D721Med (cell line): ENCODE measurements at places on chromosomes 2 and 18.

DNA sequence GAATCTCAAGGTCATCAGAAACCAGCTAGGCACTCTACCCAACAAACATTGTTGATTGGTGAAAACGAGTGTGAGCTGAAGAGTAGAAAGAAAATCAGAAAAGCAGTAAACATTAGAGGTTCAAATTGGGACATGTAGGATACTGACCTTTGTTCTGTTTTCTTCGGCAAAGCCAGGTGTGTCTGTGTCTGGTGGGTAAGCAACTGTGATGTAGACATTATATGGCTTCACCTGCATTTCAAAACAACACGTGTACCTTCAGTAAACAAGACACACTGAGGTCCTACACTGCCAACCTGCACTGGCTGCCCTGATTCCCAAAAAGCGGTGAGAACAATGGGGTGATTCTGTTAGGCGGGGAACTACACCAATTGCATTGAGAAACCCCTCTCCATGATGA is 22.7 kb downstream of the KDSR start:
- DNase-seq: no peak

DNA sequence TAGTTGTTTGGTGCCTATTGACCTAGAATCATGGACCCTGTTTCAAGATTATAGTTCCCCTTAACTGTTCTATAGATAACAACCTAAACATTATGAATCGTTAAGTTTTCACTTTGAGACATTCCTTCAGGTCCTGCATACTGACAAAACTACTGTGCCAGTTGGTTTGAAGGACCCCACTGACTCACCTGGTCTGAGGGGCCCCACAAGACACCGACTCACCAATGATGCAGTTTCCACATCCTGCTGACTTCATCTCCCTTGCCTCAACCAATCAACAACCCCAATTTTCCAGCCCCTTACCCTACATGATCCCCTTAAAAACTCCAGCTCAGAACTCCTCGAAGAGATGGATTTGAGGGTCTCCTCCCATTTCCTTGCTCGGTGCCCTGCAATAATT is 89.6 kb upstream of the CCDC141 start:
- DNase-seq: no peak

- no peak for DNase-seq
Observed at GRCh38 chr2:231362555-231363184, 32.8 kb upstream of the B3GNT7 start.

DNA sequence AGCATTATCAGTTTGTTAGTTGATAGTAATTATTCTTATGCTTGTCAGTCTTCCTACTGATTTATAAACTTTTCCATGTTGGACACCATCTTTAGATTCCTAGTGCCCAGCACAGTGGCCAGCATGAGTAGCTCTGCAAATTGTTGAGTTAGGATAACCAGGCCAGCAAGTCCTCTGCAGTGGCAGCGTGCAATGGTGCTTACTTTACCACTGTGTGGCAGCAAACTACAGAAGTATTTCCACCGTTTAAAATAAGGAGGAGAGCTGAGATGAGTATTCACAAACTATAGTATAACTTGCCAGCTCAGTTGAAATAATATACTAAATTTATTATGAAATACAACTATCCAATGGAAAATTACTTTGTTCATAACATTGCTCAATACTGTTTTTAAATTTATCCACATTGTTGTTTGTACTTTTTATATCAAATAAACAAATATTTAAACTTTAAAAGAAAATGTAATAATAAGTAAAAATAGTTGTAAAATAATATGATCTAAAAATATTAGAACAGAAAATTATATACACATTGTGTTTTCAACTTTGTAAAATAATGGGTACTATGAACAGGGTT is 9.3 kb upstream of the THADA start:
- DNase-seq: no peak

GRCh38 chr18:43312891-43313290 is 35.6 kb upstream of the SYT4 start:
- no peak for DNase-seq

GRCh38 chr2:232240906-232241305 is 137.6 kb upstream of the ALPP start:
- DNase-seq: no peak

DNA sequence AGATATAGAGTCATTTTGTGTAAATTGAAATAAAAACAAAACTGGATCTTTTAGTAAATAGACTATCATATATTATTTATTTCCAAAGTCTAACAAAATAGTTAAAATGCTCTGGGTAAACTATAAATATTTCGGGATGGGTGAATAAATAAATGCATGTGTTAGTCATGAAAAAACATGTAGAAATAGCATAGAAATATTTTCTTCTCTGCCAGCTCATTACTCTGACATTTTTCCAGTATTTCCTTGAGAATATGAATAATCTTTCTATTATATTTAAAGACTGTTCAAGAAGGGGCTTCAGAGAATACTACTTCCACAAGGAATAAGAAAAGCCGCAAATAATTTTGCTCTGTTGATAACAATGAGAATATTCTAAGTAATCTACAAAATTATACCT is 880.4 kb downstream of the TRIB2 start:
- DNase-seq: no peak

DNA sequence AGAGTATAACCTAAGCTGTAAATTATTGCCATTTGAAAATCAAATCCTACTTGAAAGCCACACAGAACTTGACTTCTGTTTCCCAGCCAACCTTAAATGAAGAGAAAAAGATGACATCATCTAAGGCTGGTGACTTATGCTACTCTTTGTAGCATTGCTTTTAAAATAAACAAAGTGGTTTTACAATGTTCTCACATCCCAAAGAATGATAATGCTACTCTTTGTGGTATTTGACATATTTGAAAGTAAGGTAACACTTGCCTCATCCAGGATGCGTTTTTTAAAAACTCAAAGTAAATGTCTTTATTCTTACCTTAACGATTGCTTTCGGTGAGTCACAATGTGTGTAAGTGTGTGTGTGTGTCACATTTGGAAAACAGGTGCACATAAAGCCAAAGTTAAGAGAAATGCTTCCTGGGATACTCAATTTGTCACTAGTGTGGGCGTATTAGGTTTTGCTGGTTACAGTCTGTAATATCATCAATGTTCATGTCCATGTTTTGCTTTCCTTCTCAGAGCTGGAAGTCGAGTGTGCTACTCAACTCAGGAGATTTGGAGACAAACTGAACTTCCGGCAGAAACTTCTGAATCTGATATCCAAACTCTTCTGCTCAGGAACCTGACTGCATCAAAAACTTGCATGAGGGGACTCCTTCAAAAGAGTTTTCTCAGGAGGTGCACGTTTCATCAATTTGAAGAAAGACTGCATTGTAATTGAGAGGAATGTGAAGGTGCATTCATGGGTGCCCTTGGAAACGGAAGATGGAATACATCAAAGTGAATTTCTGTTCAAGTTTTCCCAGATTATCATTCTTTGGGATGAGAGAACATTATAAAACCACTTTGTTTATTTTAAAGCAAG is 2.6 kb downstream of the PMAIP1 start:
- no peak for DNase-seq

DNA sequence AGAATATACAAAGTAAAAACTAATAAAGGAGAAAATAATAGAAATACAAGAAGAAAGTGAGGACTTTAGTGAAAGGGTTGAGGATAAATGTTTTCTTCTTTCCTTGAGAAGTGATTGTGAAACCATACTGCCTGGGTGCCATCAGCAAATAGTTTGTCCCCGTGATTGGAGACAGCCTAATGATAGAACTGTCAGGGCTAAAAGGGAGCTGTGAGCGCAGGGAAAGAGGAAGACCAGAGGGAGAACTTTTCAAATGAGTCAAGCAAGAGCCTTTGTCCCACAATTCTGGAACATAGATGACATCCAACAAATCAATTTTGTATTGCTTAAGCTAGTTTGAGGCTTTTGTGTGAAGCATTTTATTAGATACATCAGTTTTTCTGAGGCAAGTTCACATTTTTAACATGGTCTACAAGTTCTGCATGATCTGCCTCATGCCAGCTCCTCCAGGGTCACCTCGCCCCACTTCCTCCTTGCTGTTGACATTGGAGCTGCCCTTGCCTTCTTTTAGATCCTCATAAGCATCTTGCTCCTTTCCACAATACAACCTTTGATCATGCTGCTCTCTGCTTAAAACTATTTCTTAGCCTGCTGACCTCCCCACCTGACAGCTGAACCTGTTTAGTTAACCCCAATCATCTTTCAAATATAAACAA is 213.4 kb upstream of the REG3G start:
- no peak for DNase-seq

DNA sequence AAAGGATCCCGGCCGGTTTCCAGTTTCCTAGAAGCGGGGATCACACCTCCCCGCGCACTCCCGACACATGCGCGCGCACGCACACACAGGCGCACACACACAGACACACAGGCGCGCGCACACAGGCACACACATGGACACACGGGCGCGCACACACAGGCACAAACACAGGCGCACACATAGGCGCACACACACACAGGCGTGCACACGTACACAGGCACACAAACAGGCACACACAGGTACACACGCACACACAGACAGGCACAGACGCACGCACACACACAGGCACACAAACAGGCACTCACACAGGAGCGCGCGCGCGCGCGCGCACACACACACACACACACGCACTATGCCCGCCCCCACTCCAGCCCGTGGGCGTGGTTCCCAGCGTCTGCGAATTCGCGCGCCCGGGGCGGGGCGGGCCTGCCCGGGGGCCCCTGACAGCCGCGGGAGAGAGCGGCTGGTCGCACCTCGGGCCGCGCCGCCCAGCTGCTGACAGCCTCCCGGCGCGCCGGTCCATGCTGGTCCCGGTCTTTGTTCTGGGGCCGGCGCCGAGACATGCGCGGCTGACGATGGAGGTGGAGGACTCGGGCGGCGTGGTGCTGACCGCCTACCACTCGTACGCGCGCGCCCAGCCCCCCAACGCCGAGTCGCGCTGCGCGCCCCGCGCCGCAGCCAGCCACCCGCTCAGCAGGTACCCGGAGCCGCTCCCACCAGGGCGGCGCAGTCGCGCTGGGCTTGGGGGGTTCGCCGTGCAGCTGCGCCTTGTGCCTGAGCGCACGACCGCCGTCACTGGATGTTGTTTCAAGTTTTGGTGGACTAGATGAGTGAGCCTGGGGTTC is at the start of gene ARHGAP28:
TSS of gene ARHGAP28 (plus strand) at position 470 of the 845 bp plus-strand sequence. CDS start at position 576, 106 bp downstream.
- peak; percentile 27 for DNase-seq

DNA sequence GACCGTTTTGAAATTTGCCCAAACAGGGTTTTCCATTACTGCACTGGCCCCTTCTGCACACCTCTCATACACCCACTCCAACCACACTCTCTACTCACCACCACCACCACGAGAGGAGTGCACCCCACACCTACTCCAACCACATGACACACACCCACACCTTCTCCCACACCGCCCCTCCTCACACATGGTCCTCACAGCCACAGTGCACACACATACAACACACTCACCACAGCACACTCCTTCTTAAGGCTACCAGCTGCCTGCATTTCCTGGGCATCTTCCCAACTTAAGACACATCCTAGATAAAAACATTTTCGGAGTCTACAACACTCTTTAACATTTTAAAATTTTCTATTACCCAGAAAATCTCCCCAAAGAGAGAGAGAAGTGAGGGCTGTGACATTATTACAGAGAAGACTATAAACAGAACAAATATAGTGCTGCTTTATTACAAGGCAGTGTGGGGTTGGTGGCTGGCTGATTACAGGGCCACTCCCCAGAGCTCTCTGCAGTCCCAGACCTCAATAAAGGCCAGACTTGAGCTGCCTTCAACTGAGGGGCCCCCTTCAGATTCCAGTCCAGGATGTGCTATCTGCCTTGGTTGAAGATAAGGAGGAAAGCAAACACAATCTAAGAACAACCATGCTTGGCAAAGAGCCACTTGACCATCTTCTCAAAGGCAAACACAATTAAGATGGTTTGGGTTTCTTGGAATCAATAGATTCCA is 36.1 kb downstream of the NHEJ1 start:
- DNase-seq: no peak

DNA sequence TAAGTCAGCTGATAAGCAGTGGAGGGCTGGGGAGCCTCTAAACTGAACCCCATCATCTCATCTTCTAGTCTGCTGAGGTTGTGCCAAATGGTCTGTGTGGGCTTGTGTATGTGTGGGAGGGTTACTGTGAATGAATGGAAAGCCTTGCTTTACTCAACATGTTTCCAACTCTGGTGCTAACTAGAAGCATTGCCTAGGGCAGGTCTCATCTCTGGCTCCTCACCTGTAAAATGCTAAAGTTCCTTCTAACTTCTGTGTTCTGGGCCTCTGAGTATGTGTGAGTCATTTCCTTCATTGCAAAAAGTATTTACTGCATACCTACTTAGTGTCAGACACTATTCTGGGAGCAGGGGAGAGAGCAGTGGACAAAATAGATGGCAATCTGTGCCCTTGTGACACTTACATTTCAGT is 1.3 kb downstream of the LIPG start:
- DNase-seq: no peak
